Skin of body (tissue), 3 donors: ENCODE measurements at places on chromosomes 6 and 20. TPM values are rescaled to one million over a fixed set of nuclear protein-coding genes. Genes with fewer than 3 reads are reported as not detected.

Gene CNBD2
- total RNA-seq: 2.7 TPM

Gene YTHDF1
- 14.5 TPM for total RNA-seq

Gene TPD52L1
- total RNA-seq: 15.6 TPM

Gene WDR27
- 32.8 TPM for total RNA-seq

Gene CPNE5
- total RNA-seq: 4.0 TPM

Gene TFAP2A
- 25.0 TPM for total RNA-seq

Gene PLG
- total RNA-seq: not detected

Gene AKAP12
- 90.2 TPM for total RNA-seq

Gene FAM209B
- total RNA-seq: not detected

Gene PYGB
- 23.7 TPM for total RNA-seq

Gene TFEB
- 4.2 TPM for total RNA-seq

Gene TRIM26
- 18.9 TPM for total RNA-seq

Gene TAAR1
- total RNA-seq: not detected

Gene NKX2-2
- not detected for total RNA-seq

Gene BTNL2
- total RNA-seq: not detected

Gene EPPIN
- total RNA-seq: not detected

Gene SEMG1
- total RNA-seq: not detected

Gene SMLR1
- not detected for total RNA-seq

Gene ZC3H12D
- total RNA-seq: 0.99 TPM

Gene SLC2A10
- total RNA-seq: 16.0 TPM

Gene TGM3
- 16.6 TPM for total RNA-seq

Gene IFT52
- 37.3 TPM for total RNA-seq

Gene TNNC2
- total RNA-seq: 472 TPM

Gene PTCRA
- not detected for total RNA-seq

Gene CGAS
- total RNA-seq: 4.9 TPM

Gene TFAP2B
- total RNA-seq: 2.8 TPM

Gene MOG
- total RNA-seq: not detected

Gene CFAP61
- total RNA-seq: 0.20 TPM

Gene FBXL4
- 16.7 TPM for total RNA-seq

Gene OLIG3
- total RNA-seq: not detected

Gene CALHM6
- total RNA-seq: 3.4 TPM

Gene KIAA0408
- 25.9 TPM for total RNA-seq

Gene GSTA4
- 47.8 TPM for total RNA-seq

Gene DOK5
- 11.1 TPM for total RNA-seq

Gene PREX1
- 15.8 TPM for total RNA-seq
